Dorsolateral prefrontal cortex (tissue), 122 donors: ENCODE measurements at places on chromosomes 5 and 9.

- no peak for DNase-seq
These were observed 92.2 kb downstream of the APBA1 start for GRCh38 chr9:69579760-69580581.

GRCh38 chr9:29439961-29440360 is 1866.7 kb upstream of the C9orf72 start:
- DNase-seq, result no peak

DNA sequence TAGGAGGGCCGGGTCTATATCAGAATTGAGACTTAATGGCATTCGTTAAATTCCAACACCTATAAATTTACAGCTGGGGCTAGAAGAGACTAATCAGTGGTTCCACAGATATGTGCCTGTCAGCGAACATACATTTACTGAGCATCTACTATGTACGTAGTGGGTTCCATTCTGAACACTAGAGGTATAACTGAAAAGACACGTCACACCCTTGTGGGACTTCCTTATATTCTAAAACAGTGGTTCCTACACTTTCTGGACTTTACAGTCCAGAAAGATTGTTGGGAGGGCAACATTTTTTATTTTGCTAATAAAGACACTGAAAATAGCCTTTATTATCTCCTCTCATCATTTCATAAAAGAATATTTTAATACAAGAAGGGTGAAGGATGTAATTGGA is 140.5 kb downstream of the SCAMP1 start:
- no peak for DNase-seq

GRCh38 chr9:91465420-91465819 is 41.8 kb upstream of the NFIL3 start:
- DNase-seq, result no peak

- peak; percentile 58 for DNase-seq
These were observed 11.1 kb downstream of the CNTFR start for GRCh38 chr9:34578241-34579103.

GRCh38 chr5:154618696-154619095 is 136.5 kb upstream of the LARP1 start:
- no peak for DNase-seq

DNA sequence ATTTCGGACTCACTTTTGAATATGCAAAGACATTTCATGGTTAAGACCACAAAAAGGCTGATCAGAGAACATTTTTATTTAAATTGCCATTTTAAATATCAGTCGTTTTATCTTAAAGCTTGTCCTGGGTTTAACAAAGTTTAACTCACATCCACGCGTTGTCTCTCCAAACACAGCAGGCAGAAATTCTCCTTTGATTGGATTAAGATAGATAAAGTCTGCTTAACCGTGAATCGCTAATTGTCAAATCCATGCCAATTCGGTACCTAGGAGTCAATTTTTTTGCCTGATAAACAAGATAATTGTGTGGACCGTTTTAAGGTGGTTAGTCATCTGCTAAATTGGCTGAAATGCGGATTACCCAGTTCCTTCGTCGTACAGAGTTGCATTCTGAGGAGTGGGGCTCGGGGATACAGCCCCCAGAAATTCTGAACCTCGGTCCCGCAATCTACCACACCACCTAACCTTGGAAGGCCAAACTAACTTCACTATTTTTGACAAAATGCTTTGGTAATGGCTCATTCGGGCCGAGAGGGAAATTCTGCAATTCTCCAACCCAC is 665 bp upstream of the BTF3 start:
- no peak for DNase-seq

- DNase-seq, result no peak
These were observed 26.7 kb downstream of the FOXI1 start for GRCh38 chr5:170132269-170132975.

DNA sequence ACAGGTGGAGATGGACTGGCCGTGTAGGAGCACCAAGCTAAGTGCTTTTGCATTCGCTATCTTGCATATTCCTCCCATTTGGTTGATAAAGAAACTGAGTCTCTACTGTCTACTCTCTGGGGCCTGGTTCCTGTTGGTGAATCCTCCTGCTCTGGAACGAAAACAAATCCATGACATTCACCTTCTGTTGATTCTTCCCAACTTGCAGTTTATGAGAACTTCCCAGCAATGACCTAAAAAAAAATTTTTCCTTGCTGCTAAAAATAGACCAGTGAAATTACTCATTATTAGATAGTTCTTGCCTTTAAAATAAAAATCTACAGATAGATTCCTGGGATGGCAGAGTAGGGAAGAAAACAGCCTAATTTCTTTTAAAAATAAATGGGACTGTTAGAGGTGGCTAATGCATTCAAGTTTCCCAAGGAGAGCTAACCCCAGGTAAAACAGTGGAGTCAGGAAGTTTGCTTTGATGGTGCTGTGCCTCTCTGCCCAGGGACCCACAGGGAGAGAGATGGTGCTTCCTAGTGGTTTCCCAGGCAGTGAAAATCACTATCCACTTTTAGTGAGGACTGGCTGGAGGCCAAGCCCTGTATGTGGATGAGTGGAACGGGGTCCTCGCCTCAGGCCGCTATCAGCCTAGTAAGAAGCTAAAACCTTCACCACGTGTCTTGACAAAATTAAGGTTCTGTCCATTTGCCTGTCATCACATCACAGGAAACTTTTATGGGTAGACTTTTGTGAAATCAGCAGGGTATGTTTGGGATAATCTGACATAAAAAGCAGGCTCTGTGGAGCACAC is 68.4 kb upstream of the NR3C1 start:
- DNase-seq, result no peak

DNA sequence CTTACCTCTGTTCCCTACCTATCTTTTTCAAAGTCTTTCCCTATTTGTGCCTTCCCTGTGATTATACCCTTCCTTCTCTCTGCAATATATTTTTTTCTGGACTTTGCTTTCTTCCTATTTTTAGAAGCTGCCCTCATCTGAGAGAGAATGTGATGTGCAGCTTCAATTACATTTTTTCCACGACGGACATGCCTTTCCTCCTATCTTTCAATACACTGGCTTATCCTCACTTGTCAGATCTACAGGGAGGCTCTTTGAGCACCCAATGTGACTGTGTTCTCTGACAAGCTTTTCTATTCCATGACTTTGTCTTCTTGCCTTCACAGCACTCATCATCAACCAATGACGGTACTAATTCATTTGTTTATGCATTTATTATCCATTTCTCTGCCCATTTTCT is 227.9 kb upstream of the CLINT1 start:
- no peak for DNase-seq

DNA sequence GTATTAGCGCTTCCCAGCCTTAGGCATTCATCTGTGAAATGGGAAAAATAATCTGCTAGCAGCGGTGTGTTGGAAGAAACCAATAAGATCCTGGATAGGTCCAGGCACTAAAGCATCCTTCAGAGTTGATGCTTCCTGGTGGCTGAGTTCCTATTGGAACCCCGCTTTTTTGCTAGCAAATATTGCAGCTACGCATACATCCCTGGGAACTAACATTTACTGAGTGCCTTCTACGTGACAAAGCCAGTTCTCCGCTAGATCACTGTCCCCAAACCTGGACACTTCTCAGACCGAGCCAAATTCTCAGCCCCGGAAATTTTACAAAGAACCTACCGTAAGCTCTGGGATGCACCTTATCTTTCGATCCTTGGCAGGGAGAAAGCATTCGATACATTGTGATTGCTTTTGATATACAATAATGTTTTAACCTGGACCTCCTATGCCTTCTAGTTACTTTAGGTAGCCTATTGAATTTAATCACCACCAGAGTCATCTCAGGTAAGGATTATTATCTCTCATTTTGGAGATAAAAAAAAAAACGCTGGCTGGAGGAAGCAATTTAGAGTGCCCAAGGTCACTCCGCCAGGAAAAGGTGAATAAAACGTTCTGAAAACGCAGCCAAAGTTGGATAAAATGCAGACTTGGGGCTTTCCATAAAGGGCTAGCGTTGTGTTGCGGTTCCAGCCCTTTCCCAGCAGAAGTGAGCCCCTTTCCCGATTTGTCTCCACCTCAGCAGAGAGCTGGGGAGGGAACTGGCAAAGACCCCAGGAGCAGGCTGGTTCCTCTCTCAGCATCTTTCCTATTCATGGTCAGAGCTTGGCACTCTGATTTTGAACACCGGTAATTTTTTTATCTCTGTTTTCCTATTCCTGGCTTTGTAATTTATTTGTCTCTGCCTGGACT is 2.6 kb upstream of the MSX2 start:
- DNase-seq, result no peak

DNA sequence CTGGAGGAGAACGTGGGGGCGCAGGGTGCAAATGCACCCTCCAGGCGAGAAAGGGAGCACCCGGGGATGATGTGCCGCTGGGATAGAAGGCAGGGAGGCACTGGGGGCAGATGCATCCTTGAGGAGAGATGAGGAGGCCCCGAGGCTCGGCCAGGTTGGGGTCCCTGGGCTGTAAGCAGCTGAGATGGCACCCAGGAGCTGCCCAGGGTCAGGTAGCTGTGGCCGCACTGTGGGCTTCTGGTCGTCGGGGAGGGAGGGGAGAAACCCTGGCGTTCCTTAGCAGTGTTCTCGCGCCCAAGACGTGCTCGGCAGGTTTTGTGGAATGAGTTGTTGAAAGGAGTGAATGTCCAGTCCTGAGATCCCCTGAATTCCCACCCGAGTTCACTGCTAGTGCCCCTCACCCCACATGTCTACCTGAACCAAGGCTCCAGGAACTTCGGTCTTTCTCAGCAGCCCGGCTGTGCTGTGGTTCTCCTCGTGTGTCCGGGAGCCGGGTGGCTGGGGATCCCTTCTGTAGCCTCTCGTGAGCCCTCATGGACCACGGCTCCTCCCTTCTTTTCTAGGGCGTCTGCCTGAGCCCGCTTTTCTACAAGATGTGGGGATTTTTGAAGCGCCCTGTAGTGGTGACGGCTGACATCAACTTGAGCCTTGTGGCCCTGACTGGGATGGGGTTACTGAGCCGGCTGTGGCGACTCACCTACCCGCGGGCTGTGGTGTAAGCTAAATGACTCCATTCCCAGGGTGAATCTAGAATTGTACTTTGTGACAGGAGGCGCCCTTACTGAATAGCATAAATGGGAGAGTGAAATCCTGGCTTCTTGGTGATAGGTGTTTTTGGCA is 1.1 kb downstream of the POMT1 start:
- no peak for DNase-seq

GRCh38 chr5:168681556-168682183 is 102.5 kb upstream of the PANK3 start:
- no peak for DNase-seq

DNA sequence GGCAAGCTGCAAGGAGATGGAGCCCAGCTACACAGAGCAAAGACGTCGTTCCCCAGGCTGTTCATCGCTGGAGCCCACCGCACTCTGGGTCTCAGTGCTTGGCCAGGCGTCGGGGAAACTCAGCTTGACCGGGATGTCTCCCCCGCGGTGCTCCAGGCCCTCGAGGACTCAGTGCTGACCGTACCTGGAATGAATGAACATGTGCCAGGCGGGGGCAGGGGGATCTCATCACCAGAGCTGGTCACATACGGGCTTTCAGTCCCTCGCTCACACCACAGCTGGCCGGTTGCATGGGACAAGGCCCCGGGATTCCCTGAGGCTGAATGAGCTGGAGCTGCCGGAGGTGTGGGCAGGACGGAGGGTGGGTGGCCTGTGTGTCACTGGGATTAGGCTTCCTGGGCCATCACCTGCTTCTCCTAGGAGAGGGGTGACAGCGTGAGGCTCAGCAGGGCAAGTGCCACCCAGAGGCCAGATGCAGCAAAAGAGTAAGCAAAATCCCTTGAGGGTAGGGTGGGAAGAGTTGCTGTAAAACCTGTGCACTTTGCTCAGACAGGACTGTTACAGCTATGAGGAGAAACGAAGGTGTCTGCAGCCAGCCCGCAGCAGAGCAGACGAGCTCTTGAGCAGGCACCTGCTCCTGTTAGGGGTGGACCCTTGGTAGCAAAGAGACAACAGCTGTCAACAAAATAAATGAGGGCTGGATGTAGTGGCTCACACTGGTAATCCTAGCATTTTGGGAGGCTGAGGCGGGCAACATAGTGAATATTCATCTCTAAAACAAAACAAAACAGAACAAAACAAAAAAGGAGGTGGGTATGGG is 70.7 kb upstream of the RAPGEF1 start:
- no peak for DNase-seq

- no peak for DNase-seq
These were observed 543.1 kb downstream of the CETN3 start for GRCh38 chr5:89866410-89866809.

DNA sequence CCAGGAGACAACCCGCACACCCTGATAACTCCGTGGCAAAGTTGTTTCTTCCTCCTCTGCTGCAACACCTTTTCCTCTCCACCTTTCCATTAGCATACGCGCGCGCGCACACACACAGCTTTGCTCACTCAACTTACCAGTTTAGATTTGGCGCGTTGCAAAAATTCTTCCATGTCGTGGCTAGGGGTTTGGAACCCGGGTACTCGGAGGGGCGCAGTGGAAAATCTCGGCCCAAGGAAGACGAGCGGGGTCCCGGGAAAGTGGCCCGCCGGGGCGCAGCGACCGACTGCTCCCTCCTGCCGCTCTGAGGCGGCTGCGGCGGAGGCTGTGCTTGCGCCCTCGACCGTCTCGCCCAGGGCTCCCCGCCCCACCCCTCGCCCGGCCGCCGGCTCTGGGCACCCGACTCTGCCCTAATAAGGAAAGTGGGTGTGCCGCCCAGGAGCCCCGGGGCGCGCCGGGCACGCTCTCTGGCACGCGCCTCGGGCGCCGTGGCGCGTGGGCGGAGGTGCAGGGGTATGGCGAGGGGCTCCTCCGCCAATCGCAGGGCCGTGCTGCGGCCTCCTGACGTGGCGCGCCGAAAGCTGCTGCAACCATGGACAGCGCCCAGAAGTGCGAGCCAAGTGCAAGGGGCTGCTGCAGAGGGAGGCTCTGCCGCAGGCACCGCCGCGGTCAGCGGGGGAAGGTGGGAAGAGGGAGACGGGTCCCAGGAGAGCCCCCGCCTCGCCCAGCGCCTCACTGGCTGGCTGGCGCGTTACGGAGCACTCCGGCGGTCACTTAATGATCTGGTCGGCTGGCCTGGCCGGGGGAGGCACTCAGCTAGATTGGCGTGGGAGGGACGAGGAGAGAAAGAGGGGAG is at the start of gene PRUNE2:
Gene PRUNE2 (minus strand): TSS at position 324 of the 856 bp plus-strand sequence. CDS start 151 bp downstream, at position 173.
- DNase-seq, result peak; percentile 84

- DNase-seq, result no peak
These were observed 41.0 kb upstream of the SLC36A1 start for GRCh38 chr5:151406322-151406947.

DNA sequence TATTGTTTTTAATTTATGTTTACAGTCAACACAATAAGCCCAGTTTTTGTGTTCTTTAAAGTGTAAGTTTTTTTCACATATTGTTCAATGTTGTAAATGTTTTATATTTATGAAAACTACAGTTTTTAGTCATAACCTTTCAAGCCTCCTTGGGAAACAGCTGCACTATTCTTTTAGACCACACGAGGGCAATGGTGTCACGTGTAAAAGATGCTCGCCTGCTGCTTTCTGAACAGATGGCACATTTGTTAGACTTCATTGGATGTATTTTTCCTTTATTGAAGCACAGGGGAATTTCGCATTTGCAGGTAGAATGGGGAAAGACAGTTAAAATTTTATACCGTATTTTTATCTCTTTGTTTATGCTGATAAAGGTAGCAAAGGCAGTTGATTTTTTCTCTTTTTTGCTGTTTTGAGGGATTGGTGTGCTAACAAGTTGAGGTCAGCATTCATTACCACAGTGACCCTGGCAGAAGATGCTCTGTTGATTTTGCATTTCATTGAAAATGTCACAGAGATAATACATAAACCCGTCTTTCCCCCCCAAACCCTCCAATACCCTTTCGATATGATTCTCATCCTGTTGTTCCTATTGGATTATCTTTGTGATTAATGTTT is 59.0 kb downstream of the MAT2B start:
- DNase-seq, result peak; percentile 76

- DNase-seq, result no peak
These were observed 331.7 kb upstream of the PANK3 start for GRCh38 chr5:168910874-168911273.

- no peak for DNase-seq
These were observed 236.5 kb upstream of the TRIM32 start for GRCh38 chr9:116450378-116451139.

- no peak for DNase-seq
These were observed 110.7 kb upstream of the IL12B start for GRCh38 chr5:159440968-159441367.
